NCI-H1417 (cell line): ENCODE measurements at places on chromosomes 5 and 9.

GRCh38 chr5:5710471-5710870, 288.0 kb downstream of the ICE1 start:
- peak; percentile 31 for DNase-seq

DNA sequence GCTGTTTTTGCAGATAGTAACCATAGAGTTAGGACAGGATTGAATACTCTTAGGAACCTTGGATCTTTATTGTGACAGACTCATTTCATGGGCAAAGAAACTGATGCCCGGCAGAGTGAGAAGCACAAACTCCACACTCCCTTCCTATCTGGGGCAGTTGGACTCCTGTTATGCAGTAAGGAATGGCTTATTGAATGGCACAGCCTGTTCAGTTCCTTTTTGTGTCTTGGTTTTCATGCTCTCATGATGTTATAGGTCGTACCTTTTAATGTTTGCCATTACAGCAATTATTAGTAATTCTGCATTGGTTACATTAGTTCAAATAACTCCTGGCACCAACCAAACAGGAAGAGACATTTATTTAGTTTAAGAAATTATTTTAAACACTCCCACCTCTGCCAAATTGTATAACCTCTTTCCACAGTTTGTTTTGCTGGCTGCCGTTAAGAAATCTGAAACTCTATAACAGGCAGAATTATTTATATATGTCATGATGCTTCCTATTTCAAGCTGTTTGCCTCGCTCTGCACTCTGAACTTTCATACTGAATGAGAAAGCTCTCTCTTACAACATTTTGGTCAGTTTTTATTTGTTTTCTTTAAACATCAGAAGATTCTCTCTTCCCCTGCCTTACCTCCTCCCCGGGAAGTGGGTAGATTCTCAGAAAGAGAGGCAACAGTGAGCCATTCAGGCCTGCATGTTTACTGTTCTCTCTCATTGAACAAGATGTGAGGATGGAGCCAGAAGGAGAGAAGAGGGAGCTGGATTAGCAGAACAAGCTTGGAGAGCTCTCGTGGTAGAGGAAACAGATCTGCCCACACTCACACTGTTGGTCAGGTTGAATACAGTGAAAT, 144.4 kb downstream of the ARHGEF28 start:
- no peak for DNase-seq

GRCh38 chr5:66436721-66437120, 159.5 kb upstream of the MAST4 start:
- no peak for DNase-seq

- DNase-seq, result no peak
These were observed 170.5 kb downstream of the DCP2 start for GRCh38 chr5:113147101-113147508.

- DNase-seq, result no peak
These were observed 315.5 kb upstream of the C9orf72 start for GRCh38 chr9:27888661-27889295.

- DNase-seq, result no peak
These were observed 59.3 kb downstream of the SLC46A2 start for GRCh38 chr9:112831281-112831851.

GRCh38 chr5:156375895-156376495, 49.0 kb downstream of the SGCD start:
- no peak for DNase-seq

DNA sequence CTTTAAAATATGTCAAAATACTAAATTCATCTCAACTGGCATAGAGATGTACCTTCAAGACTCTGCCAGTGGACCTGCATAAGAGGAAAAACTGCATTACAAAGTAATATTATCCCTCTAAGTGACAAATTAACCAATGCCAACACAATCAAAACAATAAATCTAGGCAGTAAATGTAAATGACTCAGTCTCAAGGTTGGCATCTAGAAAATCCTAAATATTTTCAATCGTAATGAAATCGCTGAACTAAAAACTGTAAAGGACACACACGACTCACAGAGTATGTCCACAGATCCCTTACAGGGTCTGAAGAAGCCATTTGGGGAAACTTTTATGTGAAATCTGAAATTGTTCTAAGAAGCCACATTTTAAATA, 31.2 kb downstream of the ERMP1 start:
- no peak for DNase-seq

GRCh38 chr9:135770203-135770535, 68.2 kb downstream of the KCNT1 start:
- peak; percentile 70 for DNase-seq

DNA sequence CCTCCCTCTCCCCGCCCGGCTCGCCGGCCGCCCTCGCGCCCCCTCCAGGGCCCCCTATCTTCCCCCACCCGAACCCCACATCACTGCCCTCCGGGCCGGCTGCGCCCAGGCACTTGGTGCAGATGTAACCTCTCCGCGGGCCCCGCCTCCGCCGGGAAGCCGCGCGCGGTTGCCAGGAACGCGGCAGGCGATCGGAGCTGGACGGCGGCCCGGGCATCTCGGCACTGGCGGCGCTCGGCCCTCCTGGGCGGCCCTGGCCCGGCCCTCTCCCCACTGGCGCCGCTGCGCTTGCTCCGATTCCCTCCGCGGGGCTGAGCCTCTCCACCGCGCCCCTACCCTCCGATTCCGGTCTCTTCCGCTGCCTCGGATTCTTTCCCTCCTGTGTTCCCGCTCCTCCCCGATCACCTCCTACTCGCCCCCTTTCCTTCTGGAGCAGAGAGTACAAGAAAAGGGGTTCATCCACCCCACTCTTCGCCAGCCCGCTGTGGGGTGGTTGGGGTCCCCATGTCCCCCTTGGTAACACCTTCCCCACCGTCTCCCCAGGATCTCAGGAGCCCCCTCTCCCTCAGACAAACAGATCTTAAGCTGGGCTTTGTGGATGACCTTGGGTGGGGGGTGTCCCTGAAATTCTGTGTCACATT, 70.6 kb downstream of the C9orf50 start:
- DNase-seq, result peak; percentile 4

DNA sequence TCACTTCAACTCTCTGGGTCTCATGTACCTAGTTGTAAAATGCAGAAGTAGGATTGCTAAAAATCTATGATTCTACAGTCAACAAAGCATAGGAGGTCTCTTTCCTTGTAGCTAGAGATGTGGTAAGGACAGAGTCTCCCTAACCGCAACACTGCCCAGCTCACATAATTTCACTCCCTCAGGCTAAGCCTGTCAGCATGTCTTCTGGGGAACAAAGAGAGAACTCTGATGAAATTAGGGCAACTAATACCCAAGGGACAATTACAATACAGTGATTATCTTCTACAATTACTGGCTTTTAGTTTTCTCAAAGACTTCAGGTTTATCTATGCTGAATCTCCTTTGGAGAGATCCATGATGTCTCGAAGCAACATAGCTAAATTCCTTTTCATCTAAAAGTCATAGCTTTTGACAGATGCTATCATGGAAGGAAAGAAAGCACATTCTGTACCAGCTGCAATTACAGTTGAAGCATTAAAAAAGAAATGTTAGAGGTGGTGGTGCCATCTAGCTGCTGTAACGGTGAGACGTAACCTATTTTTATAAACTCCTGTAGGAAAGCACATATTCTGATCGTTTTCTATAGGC, 141.1 kb upstream of the TARS1 start:
- DNase-seq, result peak; percentile 64

GRCh38 chr9:133545494-133546286, 11.2 kb downstream of the ADAMTSL2 start:
- DNase-seq, result no peak

- DNase-seq, result no peak
These were observed 42.4 kb downstream of the OSTF1 start for GRCh38 chr9:75130621-75131230.

GRCh38 chr9:109455391-109455790, 42.7 kb downstream of the PTPN3 start:
- DNase-seq, result no peak

DNA sequence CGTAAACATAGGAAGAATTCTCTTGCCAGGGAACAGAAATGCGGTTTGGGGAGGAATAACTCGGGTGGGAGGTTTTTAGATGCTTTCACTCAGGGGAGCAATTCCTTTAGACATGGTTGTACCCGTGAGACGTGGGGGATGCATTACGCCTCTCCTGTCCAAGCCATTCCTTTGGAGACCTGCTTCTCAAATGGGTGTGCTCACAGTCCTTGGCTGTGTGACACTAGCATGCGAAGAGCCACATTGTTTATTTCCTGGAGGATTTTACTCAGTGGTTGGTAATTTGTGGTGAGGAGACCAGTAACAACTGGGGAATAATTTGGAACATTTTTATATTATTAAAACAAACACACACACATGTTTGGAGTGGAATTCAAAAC, 18.5 kb downstream of the COL15A1 start:
- DNase-seq, result no peak

- DNase-seq, result no peak
These were observed 13.0 kb downstream of the ACTL7B start for GRCh38 chr9:108842610-108843295.

DNA sequence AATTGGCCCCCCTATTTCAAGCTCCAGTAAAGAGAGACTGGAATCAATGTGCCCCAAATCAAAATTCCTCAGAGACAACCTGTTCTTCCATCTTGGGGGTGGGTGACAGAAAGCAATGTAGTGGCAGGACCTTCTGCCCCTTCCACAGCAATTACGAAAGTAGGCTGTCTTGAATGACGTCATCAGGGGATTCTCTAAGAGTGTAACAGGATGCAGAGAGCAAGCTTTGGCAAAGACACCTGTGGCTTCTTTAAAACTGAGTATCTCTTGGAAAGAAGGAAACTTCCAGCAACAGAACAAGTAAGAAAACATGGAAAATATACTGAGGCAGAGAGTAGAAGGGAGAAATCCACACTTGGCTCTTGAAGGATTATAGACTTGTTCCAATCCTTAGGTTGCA, 247.6 kb upstream of the PDE4D start:
- no peak for DNase-seq

DNA sequence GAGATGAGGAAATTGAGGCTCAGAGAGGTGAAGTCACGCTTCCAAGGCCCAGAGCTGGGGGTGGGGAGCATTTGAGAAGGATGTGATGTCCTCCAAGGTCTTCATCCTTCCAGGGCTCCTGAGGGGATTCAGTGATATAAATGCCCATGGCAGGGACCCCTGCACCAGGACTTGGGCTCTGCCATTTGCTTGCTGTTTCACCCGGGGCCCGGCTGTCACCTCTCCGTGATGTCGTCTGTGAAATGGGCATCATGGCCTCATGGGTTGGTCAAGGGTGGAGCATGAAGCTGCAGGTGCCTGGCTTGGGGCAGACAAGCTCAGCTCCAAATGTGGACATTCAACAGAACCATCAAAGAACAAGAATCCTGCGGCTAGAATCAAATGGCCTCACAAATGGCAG, 253.1 kb downstream of the PBX3 start:
- no peak for DNase-seq

GRCh38 chr5:143214890-143215289, 188.6 kb downstream of the NR3C1 start:
- no peak for DNase-seq

- DNase-seq, result no peak
These were observed 154.1 kb downstream of the MAT2B start for GRCh38 chr5:163659568-163659902.

DNA sequence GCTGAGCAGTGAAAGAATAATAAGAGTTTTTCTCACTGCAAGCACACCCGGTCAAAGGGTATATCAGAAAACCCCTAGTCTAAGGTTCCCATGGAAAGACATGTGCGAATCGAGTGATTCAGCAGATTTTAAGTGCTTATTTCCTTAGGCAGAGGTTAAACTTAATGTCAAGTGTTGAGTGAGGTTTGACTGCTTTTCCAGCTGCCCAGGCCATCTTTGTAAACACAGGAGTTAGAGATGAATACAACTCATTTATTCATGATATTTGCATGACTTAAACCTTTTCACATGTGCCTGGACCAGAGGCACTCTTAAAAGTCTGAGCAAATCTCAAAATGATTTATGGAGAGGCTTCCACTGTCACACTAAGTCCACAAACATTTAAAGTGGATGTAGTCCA, 137.8 kb upstream of the RGMB start:
- no peak for DNase-seq

- DNase-seq, result no peak
These were observed 66.2 kb upstream of the CACNA1B start for GRCh38 chr9:137811283-137811870.

- DNase-seq, result no peak
These were observed 1297.2 kb upstream of the WWC1 start for GRCh38 chr5:166994226-166994625.

DNA sequence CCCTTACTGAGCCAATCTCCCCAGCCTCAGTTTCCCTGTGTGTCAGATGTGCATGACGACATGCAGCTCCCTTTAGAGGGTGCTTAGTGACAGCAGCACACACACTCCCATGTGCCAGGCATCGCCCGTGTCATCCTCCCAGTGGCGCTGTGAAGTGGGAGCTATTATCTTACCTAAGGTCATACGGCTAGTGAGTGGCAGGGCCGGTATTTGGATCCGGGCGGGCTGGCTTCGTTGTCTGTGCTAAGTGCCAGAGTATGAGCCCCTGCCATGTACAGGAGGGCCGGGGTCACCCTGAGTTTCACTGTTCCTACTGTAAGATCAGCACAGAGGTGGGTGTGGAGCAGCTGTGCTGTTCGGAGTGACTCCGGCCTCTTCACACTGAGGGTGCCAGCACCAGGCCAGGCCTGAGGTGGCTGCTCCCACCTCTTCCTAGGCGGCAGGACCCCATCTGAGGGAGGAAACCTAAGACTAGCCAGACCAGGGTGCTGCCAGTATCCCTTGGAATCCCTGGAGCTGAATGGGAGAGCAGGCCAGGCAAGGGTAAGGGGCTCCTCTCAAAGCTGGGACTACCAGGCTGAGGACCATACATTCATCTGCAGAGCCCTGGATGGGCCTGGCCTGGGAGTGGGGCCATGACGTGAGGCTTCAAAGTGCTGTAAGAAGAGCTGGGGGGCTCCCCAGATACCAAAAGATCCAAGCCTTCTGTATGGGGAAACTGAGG, 22.5 kb downstream of the AQP7 start:
- DNase-seq, result no peak

- no peak for DNase-seq
These were observed 222.4 kb upstream of the IRX4 start for GRCh38 chr5:2105141-2105540.
